ENCODE measurements at places on chromosomes 6 and 20.

DNA sequence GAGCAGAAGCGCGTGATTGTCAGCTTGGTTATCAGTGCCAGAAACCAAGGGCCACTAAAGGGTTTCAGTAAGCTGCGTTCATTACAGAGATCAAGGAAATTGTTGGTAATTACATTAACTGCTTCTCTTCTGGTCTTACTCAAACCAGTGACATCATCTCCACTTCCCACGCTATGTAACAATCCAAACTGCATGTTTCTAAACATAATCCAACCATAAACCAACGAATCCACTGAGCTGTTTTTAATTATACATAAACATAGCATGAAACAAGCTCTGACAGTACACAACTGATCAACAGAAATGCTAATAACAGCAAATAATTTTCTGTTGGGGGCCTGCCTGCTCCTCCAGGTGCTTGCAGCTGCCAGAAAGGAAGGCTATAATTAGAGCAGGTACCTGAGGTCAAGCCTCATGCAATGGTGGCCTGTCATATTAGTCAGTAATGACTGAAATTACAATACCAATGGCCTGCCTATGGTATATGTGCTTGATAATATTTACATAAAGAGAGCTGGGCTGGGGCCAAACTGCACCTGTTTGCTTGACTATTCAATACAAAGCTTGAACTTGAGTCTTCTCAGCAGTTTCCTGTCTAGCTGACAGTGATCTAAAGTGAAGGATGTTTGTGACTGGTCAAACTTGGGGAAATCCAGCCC lies 40.1 kb downstream of the ILRUN start:
- DNase-seq = peak; percentile 78

GRCh38 chr20:2330090-2330695 lies 34.4 kb downstream of the TGM3 start:
- peak; percentile 24 for DNase-seq

DNA sequence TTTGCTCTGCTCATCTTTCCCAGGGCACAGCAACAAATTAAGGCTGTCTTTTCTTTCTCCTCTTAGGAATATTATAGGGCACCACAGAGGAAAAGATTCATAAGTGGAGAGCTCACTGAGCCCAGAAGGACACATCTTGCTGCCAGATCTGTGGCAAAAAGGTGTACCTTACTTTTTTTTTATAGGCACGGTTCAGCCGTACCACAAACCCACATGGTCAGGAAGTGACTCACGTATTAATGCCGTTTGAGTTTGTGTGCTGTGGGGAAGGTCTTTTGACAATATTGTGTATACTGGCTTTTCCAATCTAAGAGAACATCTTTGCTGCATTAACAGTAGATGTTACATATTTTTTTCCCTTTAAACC lies 28.4 kb downstream of the PAQR8 start:
- no peak for DNase-seq

GRCh38 chr6:128079021-128079420 lies 178.2 kb upstream of the THEMIS start:
- DNase-seq = no peak

- DNase-seq = no peak
Measured at GRCh38 chr6:52937908-52938307, 28.4 kb upstream of the GSTA3 start.

DNA sequence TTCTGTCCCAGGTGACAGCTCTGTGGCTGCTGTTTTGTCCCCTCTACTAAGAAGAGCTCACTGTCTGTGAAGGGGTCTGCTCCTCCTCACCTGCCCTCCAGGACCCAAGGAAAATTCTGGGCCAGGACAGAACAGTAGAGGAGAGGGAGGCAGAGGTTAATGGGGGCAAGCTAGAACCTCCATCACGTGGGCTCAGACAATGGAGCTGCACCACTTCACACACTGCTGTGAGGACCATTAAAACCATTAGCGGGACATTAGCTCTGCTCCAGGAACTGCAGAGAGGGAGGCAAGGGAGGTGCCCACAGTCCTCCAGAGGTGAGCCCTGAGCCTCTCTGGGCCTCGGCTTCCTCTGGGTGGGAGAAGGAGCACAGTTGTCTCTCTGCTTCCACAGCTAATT lies 78.4 kb downstream of the NOL4L start:
- no peak for DNase-seq

DNA sequence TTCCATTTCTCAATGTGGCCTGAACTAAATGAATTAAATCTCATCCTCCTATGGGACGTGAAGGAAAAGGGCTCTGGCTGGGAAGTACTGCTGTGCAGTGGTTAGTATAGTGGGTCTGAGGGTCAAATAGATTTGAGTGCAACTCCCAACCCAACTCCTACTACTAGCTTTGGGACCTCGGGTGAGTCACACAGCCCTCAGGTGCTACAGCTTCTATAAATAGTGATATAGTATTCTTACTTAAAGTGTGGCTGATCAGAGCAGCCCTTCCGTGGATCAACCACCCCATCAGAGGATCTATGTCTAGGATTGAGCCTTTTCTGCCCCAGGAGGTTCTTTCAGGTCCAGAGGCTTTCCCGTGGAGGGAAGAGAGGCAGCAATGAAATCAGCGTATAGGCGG lies 904 bp upstream of the UST start:
- no peak for DNase-seq

- DNase-seq = no peak
Measured at GRCh38 chr20:17281478-17281877, 54.6 kb downstream of the PCSK2 start.

Measured in NCI-H1436 treated with DMSO at 0.1 percent for 48 hours (cell line).